MM.1S (cell line): ENCODE measurements at places on chromosomes 4 and X.
A peak's percentile ranks its signal among the peaks of the same experiment; 100 is the strongest.

DNA sequence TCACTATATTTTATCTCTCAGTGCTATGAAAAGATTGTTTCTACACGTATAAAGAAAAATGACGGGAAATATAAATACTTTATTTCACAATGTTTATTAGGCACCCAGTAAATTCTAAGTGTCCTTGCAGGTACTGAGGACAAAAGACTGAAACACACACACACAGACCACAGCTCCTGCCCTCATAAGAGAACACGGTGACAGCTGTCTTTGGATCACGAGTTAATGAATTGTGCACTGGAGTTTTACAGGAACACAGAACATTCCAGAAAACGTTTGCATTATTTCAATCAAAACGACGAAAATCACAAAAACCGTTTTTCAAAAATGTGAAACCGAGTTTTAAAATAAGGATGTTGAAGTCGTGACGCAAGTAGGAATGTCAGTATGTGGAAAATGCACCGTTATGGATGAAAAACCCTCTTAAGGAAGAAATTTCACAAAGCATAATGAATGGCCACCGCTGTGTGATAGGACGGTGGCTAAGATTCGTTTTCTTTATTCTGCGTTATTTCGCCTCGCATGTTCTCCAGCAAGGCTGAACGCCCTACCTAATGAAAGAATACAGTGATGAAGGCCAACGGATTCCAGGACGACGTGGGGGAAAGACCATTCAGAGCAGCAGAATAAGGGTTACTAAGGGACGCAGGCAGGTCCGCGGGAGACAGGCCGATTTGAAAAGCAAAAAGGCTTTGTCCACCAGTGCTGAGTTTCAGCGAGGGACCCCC, 24.2 kb downstream of the FAM156A start:
- DNase-seq, result no peak

GRCh38 chrX:48480142-48480541, 4.1 kb downstream of the FTSJ1 start:
- no peak for DNase-seq

DNA sequence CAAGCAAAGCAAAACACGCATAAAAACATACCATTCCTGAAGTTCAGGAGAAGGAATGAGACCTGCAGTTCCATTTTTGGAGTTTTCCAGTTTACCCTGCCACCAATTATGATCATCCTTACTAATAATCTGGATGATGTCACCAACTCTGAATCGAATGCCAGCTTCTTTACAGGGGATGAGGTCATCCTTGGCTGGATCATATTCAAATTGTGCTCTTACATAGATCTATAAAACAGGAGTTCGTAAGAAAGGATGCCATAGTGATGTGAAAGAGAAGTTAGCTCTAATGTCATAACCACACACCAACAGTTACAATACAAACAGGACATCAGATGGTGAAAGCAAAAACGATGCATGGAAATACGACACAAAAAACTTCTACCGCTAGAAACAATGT, 106.5 kb downstream of the NYX start:
- no peak for DNase-seq

- no peak for DNase-seq
Observed at GRCh38 chr4:182884040-182884439, 33.1 kb downstream of the DCTD start.

DNA sequence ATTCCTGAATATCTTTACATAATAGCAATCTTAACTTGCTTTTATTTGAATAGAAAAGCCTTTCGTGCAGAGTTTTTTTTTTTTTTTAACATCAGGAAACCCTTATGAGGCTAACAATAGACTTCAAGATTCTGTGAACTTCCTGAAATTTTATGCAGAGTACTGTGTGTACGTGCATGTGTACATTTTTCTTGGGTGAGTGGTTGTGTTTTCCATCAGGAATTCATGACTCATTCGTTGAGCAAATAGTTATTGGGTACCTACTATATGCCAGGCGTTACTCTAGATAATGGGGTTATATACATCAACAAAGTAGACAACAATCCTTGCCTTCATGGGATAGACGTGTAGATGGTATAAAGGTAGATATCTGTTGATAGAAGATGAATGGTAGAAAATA, 59.1 kb downstream of the MRPL1 start:
- DNase-seq, result no peak

DNA sequence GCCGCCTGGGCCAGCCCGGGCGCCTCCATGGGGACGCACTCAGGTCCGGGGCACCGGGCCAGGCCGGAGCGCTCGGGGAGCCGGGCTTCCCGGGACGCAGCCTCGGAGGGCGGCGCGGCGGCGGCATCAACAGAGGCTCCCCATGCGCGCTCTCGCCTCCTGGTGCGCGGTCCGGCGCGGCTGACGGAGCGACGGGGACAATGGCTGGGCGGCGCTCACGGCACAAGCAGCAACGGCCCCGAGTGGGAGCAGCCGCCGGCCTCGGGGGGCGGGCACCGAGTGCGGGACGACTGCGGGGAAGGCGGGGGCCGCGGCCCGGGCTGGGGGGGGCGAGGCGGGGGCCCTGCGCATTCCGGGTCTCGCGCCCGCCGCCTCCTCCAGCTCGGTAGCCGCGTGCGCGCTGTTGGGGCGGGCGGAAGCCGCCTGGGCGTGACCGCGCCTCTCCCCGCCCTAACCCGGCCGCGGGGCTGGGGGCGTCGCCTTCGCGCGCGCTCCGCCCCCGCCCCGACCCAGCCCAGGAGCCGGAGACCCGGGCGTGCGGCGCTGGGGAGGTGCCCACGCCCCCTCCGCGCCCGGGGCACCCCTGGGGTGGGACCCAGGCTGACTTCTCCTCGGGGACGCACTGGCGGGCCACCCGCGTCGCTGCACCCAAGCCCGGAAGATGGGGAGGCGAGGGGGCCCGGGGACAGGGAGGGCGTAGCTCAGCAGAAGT, at the start of gene PRKX:
Gene PRKX (minus strand): TSS at position 425 of the 712 bp plus-strand sequence. CDS start 396 bp downstream, at position 29.
- DNase-seq, result peak; percentile 63

GRCh38 chr4:87309625-87310024, 13.1 kb downstream of the HSD17B13 start:
- no peak for DNase-seq

DNA sequence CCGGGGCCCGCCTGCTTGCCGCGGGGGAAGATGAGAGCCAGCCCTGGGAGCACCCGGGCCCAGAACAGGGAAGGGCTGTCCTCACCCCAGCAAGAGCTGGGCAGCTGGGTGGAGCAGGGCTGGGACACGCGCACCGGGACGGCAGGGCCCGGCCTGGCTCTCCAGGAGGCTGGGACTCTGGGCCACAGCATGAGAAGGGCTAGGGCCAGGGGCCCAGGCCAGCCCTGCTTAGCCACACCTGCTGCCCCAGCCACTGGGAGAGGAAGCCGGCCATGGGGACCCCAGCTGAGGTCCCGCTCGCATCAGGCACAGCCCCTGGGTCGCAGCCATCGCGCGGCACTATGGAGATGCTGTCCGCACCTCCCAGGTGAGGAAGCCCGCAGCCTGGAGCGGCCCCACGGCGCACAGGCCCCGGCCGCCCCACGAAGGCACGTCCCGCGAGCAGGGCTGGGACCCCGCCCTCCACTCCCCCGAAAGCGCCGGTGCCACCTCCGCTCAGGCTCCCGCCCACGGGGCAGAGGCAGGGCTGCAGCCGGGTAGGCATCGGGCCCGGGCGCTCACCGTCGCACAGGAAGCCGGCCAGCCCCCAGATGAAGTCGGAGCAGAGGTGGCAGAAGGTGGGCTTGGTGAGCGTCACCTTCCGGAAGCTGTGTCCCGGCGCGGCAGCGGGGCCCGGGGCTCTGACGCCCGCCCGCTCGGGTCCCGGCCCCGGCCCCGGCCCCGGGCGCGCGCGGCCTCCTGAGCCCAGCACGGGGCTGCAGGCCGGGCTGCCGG, 531 bp downstream of the DGKQ start:
- DNase-seq, result no peak

GRCh38 chrX:109774706-109775105, 41.6 kb upstream of the ACSL4 start:
- no peak for DNase-seq

DNA sequence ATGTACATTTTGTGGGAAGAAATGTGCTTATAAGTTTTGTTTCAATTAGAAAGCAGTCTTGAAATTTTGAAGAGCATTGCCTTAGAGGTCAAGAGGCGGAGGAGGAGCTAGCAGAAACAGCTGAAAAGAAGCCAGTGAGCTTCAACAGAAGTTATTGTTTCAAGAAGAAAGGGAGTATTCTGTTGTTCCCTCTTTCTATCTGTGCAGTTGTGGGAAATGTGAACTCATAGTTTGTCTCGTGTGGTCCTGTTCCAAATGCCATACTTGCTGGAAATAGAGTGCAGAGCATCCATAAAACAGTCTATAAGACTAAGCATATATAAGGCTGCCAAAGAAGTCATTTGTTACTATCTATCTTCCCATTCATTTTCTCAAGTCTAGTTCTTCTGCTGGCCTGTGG, 1015.7 kb downstream of the DMD start:
- no peak for DNase-seq

GRCh38 chr4:179662522-179662921, 2220.3 kb upstream of the AGA start:
- DNase-seq, result no peak

- no peak for DNase-seq
Observed at GRCh38 chr4:13891544-13891939, 264.0 kb upstream of the BOD1L1 start.

- DNase-seq, result no peak
Observed at GRCh38 chr4:56764775-56765174, 56.7 kb downstream of the SPINK2 start.

DNA sequence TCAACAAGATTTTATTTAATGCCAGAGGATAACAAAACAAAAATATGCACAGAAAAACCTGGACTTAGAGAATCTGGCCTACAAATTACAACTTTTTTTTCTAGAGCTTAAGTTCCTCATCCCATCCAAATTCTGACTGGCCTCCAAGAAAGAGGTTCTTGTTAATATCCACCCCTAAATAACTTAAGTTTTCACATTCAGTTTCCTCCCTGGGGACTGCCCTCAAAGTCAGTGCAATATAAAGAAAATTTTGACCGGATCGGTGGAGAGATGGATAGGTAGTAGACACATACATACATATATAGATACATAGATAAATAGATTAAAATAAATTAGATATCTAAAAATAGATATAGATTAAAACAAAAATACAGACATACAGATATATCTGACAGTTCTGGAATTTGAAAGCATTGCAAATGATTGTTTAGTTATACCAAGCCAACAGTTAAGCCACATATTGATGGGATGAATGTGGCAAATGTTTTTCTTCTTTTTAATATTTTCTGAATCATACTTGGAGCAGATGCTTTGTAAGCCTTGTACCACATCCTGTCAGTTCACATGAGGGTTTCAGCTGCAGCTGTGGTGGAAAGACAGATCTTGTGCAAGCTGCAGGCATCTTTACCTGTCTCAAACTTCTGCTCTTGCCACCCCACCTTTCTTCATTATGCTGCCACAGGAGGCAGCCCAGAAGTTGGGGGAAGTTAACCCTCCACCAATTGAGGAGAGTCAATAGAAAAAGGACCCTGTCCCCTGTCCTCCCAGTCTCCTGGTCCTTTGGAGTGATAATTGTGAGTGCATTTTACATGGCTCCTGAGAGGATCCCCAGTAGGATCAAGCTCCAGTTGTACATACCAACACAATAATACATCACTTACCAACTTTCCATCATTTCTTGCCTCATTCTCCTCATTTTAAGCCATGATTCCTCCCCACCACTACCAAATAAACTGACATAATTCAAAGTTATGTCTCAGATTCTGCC, 58.5 kb upstream of the PRDM8 start:
- DNase-seq, result peak; percentile 75
